ENCODE measurements at places on chromosomes 5 and 9.
A peak's percentile ranks its signal among the peaks of the same experiment; 100 is the strongest.

- no peak for DNase-seq
Measured at GRCh38 chr5:12248831-12249230, 344.6 kb upstream of the CTNND2 start.

GRCh38 chr9:135330685-135331590 is 148.6 kb upstream of the PPP1R26 start:
- DNase-seq: no peak

- no peak for DNase-seq
Measured at GRCh38 chr5:43367909-43368669, 44.1 kb downstream of the CCL28 start.

DNA sequence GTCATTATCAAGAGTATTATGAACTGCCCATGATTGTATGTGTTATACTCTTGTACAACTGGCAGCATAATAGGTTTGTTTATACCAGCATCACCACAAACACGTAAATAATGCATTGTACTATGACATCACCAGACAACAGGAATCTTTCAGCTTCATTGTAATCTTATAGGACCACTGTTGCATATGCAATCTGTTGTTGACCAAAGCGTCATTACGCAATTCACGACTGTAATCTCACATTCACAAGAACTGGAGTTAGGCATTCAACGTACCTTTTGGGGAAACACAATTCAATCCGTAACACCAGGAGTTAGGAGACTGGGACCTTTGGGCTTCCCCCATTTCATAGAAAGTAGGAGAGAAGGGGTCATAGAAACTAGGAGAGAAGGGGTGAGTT is 20.4 kb upstream of the ARSI start:
- DNase-seq: no peak

- no peak for DNase-seq
Measured at GRCh38 chr9:123959787-123960186, 29.9 kb upstream of the DENND1A start.

DNA sequence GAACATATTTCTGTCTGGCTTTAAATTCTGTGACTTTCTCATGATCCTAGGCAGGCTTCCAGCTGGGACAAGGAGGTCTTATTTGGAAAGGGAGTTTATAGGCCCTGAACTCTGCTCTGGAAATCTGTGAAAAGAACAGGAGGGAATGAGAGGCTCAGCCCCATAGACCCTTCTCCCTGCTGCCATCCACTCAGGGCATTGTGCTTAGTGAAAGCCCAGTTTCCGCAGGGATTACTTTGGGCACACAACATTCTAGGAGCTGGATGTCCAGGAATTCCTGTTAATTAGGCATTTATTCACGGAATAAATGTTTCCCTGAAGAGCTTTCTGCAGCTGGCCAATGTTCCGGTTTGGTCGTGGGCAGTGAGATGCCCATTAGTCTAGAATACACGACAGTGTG is 32.7 kb upstream of the COL15A1 start:
- DNase-seq: no peak

GRCh38 chr9:137382444-137383080 is 40.4 kb downstream of the EXD3 start:
- no peak for DNase-seq

- DNase-seq: no peak
Measured at GRCh38 chr9:95092262-95093072, 225.0 kb downstream of the FANCC start.

GRCh38 chr5:132461569-132462070 is 29.0 kb downstream of the IRF1 start:
- DNase-seq: no peak

DNA sequence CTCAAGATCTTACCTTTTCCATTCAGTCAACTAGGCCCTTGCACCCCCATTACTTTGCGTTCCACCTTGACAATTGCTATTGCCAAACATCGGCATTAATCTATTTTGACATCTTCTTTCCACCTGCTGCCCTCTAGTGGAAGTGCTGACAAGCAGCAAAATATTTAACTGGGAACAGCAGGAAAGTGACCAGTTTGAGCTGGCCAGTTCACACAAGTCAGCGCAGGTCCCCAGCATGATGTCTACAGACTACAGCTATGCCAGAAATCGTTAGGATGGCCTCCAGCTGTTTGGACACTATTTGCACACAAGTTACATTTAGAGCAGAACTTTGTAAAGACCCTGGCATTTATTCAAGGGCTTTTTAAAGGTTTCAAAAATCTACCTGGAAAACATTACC is 160.1 kb downstream of the GHR start:
- no peak for DNase-seq

GRCh38 chr9:75858497-75859092 is 31.9 kb upstream of the PCSK5 start:
- no peak for DNase-seq

GRCh38 chr5:149583394-149583793 is 2.1 kb downstream of the ARHGEF37 start:
- DNase-seq: no peak

DNA sequence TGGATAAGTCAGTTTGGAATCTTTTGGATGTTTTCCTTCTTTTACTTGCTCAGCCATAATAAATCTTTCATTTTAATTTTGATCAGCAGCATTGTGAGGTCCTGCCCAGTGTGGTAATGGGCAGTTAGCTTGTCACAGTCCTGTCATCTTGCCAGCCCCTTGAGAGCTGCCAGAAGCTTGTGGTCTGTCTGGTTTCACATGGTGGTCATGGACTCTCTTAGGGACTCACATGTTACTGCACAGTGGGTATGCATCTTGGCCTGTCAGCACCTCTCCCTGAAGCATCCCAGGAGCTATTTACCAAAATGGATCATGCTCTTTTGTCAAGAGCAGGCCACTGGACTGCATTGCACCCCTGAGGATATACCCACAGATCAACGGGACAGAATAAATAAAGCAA is 60.3 kb downstream of the DAPK1 start:
- DNase-seq: no peak

- DNase-seq: no peak
Measured at GRCh38 chr5:150036513-150036912, 36.0 kb downstream of the HMGXB3 start.

GRCh38 chr5:159657771-159658170 is 258.5 kb upstream of the ADRA1B start:
- no peak for DNase-seq

DNA sequence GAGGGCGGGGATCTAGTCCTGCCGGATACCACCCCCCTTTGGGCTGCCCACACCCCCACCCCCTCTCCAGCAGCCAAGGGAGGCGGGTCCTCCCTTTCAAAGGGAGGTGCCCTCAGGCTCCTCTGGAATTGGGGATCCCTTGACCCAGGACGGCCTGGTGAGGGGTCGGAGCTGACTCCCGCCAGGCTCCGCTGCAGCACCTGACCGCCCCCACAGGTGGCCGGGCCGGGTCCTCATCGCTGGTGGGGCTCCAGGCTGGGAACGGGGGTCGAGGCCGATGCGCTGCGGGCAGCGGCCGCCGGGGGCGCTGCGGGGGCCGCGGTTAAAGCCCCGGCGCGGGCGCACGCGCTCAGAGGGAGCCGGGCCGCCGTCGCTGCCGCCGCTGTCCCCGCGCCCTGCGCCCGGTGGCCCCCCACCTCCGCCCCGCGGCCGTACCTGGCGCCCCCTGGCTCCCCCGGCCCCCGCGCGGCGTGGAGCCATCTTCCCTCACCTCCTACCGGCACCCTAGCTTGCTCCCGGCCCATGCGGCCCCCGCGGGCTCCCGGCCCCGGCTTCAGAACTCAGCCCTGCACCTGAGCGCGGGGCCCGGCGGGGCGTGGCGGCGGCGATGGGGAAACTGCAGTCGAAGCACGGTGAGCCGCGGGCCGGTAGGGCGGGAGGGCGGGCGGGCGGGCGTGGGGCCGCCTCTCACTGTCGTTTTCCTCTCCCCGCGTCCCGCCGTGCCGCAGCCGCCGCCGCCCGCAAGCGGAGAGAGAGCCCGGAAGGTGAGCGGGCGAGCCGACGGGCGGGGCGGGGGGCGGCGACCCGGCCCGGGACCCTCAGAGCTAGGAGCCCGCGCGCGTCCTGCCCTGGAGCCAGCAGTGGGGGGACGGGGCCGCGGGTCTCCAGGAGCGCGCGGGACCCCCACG is at the start of gene NKD2:
Gene NKD2, plus strand, starts transcription at position 352 of the 908 bp plus-strand sequence. Its CDS starts 256 bp downstream, at position 608.
- no peak for DNase-seq

GRCh38 chr5:127400539-127400938 is 109.9 kb downstream of the MEGF10 start:
- DNase-seq: no peak

DNA sequence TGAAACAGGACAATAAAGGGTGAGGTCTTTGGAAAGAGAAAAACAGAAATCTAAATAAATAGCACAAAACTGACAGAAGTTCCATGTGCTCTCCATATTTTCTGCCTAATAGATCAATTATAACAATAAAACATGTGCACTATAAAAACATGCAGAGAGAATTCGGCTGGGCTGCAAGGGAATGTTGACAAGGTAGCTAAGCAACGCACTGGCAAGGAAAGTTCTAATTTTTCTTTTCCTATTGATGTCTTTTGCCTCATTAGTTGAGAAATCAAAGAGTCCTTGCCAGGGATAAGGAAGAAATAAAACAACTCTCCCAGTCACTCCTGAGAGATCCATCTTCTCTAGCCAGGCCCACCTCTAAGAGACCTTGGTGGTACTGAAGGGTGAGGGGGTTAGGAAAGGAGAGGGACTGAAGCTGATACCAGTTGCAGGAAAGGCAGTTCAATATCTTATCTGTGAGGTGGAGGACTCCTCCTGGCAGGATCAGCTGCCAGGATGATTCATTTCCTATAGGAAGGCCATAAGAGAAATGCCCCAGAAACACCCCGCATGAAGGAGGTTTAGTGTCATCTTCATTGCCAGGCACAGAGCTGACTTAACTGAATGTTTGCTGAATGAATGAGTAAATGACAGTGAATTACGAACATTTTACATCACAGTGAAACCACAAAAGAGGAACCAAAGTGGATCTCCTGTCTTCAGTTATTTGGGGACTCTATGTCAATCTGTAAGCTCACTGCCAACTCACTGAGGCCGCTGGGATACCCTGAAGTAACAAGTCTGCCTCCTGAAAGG is 63.7 kb upstream of the IFNK start:
- DNase-seq: no peak

GRCh38 chr5:2335733-2336515 is 415.6 kb downstream of the IRX2 start:
- DNase-seq: no peak

GRCh38 chr5:178427576-178428197 is 162.5 kb downstream of the COL23A1 start:
- no peak for DNase-seq

DNA sequence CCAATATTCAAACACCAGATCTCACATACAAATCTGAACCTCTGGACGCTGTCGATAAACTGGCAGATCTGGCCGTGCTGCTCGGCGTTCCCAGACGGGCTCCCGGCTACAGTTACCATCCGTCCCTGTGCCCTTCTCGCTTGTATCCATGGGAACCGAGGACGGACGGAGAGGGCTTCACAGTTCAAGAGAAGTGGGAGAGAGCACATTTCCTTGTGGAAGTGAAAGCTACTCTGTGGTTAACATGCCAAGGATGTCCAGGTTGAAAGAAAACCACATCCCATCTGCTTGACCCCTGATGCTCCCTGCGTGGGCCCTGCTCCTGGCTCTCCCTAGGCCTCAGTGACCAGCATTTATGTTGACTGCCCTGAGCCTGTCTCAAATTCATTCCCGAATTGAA is 6.3 kb upstream of the DBN1 start:
- DNase-seq: no peak

GRCh38 chr5:80761966-80762365 is 107.2 kb upstream of the DHFR start:
- DNase-seq: no peak

GRCh38 chr5:126829098-126829497 is 52.2 kb downstream of the LMNB1 start:
- no peak for DNase-seq

DNA sequence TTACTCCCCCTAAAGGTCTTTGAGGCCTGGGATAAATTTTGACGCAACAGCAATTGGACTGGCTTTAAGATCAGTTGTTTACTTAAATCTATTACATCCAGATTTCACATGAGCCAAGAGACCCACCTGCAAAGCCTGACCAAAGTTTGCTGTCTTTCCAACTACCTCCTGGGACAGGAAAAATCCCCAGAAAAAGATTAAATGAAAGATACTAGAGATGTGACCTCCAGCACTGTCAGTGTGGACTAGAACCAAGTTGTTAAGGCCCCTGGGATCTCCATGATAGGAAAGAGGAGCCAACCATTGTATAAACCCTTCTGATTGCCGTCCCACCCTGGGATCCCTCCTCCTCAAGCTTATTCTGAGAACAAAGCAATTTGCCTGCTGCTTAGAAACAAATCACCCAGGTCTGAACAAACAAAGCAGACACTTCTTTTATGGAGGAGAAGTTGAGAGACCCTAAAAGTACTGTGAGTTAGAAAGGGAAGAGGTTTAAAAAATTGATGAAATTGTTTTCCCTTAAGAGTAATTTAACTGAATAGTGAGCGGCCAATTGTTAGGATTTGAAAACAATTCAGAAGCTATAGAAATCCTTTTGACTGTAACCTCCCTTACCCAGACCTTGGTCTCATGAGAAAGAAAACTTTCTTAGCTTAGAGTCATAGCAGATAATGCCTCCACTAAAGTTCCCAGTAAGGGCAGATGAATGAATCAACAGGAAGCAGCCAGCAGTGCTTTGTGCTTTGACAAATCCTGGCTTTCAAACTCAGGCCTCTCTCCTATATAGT is 255.2 kb downstream of the TMEM167A start:
- DNase-seq: no peak

- DNase-seq: no peak
Measured at GRCh38 chr5:77852514-77853352, 76.6 kb upstream of the TBCA start.

DNA sequence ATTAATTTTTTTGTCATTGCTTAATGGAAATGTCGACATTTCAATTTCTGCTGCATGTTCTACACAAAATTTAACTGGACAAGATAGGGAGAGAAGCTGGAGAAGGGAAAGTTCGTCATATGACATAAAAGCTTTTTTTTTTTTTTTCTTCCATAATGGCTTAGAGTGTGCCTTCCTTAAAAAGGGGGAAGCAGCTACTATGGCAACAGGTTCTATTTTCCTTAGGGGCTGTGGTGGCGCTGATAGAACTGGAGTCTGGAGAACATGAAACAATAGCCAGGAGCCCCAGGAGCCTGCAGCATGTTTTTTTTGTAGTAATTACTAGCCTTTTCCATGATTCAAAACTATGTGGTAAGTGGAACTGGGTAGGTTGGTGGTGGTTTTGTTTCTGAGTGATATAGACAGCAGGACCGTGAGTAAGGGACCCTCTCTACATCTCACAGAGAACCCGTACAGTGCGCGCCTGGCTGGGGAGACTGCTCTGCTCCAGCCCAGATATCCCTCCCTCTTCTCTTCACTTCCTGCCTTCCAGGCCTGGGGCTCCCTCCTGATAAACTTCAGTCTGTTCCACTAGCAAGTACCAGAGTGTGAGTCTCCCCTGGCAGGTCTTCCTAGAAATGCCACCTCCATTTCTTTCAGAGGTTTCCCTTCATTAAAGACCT is 301.6 kb downstream of the NR3C1 start:
- peak; percentile 43 for DNase-seq
